ENCODE measurements at places on chromosomes 12 and 14.

DNA sequence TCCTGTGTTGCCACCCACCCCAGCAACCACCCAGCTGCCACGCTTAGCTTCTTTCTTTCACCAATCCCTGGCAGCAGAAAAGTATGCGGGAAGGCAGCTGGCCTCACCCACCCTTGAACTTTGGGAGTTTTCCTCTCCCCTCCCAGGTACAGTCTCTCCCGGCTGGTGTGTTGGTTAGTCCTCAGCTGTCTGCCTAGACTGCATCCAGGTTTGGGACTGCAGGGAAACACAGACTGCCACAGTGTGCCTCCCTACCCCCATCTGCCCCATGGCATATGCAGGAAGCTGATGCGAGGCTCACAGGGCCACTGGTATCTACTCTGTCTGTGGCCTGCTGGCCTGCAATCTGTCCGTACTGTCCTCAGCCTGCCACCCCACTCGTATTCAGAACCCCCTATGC is 2.1 kb downstream of the CD9 start:
- DNase-seq, result no peak

- DNase-seq, result no peak
Observed at GRCh38 chr14:88227693-88228092, 95.4 kb downstream of the KCNK10 start.

GRCh38 chr12:121114019-121114639 is 18.5 kb upstream of the P2RX7 start:
- DNase-seq, result no peak

DNA sequence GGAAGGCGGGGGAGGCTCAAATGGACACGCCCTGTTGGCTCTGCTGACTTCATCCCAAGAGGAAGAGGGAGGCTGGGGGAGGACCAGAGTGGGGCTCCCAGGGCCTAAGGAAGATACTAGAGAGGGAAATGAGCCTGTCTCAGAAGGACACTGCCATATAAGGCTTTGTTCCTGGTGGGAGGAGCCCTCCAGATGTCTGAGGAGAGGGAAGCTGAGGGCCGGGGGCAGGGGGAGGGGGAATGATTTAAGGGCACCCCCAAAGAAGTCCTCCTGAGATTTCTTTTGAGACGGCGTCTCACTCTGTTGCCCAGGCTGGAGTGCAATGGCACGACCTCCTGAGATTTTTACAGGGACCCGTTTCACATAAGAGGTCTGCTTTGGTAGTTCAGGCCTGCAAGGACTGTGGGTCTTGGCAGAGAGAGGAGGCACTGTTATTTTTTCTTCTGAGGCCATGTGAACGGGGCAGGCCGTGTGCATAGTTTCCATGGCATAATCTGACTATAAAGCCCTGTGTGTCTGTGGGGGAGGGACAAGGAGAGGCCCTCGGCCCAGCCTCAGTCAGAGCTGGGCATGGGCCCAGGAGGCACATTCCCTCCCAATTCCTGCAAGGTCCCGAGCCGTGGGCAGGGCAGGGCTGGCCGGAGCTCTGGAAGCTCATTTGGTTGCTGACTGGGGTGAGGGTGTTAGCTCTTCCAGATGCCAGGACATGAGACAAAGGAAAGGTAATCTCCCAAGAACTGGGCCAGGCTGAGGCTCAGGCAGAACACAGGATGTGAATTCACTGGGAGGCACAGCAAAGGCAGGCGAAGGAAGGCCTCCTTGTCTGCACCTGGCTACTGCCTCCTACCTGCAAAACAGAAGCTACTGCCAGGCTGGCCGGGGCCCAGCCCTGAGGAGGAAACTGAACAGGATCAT is 22.2 kb upstream of the PLEKHG3 start:
- DNase-seq, result peak; percentile 68

GRCh38 chr14:85402569-85403162 is 127.3 kb upstream of the FLRT2 start:
- DNase-seq, result no peak

DNA sequence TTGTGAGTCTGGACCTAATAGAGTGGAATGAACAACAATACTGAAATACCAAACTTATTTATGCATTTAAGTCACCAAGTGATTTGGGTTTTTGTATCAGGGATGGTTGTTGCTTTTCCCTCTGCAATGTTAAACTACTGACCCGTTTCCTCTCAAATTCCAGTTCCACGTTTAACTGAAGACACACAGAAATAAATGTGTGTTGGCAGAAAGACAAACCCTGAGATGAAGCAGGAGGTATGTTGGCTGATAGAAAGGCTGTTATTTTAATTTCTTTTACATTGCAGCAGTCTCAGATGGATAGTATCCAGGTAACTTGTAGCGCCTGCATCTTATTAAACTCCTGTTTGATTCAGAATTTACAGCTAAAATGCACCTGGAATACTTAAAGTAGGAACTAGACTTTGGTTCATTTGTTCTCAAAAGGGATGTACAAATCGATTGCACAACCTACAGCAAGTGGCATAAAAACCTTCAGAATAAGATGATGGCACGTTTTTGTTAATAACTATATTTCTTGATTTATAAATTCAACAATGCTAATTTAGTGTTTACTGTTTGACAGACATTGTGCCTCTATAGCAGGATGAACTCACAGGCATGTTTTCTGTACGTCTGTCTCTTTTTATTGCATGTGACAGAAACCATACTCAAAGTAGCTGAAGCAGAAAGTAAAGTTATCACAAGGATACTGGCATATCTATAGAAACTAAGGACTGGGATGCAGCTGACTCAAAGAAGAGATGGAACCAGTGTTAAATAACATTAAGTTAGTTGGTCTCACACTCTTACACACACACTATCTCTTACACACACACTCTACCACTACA is 405.7 kb downstream of the ZFP36L1 start:
- no peak for DNase-seq

- no peak for DNase-seq
Observed at GRCh38 chr12:109720152-109720856, 6.7 kb downstream of the FAM222A start.

- no peak for DNase-seq
Observed at GRCh38 chr12:28017873-28018255, 45.3 kb upstream of the PTHLH start.

- no peak for DNase-seq
Observed at GRCh38 chr12:57613427-57614109, 2.3 kb downstream of the ARHGEF25 start.

DNA sequence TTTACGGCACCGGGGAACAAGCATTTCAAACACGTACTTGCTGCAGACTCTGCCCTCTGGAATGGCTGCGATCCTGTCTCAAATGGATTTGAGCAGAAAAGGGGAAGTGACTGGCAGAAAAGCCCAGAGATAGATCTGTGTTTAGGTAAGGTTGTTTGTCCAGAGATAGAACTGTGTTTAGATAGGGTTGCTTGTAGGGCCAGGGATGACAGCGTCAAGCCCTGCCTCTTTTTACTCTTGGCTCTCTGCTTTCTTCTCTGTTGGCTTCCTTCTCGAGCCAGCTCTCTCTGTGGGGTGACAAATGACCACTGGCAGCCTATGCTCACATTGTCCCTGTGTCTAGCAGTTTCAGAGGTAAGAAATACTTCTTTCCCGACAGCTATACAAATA is 11.4 kb downstream of the DGLUCY start:
- DNase-seq, result no peak

GRCh38 chr12:116525418-116526001 is 33.7 kb upstream of the MAP1LC3B2 start:
- DNase-seq, result peak; percentile 74

DNA sequence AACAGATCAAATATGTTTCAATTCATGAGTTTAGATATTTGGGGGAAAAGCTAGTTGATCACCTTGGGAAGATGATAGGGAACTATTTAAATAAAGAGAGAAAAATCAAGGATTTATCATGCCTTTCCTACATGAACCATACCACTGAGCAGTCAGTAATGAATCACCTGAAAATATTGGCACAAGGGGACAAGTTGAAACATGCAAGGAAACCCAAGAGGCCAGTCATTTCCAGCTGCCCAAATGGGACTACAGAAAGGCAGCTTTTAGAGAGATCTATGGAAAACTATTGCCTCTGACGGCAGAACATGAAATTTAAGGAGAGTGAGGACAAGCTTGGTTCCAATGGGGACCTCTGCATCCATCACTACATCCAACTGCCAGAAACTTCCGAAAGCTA is 14.1 kb upstream of the ETV6 start:
- DNase-seq, result no peak

DNA sequence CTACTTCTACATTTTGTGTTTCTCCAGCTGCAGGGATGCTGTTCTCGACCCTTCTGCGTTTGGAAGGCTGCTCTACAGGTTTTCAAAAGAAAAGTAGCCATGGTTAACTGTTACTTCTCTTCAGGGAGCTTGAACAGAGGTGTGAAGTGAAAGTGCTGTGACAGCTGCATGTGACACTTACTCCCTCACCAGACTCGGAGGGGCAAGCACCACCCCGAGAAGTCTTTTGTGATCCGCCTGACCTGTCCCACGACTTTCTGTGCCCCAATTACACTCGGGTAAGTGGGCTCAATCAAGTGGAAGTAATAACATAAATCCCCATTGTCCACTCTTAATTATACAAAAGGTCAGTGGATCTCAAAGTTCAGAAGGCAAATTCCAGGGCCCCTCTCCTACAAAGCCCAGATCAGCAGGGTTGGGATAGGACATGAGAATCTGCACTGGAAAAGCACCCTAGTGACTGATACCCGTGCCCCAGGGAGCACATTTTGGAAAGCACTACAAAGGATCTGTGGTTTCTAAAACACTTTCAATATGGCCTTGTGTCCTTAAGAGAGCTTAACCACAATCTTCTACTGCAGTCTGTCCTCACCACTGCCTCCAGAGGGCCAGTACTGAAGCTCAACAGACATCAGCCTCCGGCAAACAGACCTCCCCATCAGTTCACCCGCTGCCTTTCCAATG is 11.5 kb downstream of the FICD start:
- no peak for DNase-seq

- DNase-seq, result no peak
Observed at GRCh38 chr12:61290473-61290872, 969.7 kb upstream of the USP15 start.

GRCh38 chr14:64871344-64871743 is 8.4 kb downstream of the SPTB start:
- DNase-seq, result no peak

GRCh38 chr12:98416845-98417244 is 98.5 kb upstream of the TMPO start:
- peak; percentile 39 for DNase-seq

DNA sequence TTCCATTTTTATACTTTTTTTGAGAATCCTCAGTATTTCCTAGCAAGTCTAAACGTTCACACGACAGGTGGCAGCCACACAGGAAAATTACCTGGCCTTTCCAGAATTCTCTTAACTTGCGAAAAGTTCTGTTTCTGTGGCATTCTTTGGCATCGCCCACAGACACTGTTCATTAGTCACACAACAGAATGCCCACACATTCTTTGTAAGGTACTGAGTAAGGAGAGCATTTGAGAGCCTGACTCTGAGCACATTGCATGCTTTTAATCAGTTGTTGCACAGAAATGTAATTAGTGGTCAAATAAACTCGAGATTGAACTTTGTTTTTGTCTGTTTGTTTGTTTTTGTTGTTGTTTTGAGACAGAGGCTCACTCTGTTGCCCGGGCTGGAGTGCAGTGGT is 52.4 kb downstream of the LMNTD1 start:
- no peak for DNase-seq

GRCh38 chr14:94029265-94029664 is 3.1 kb downstream of the OTUB2 start:
- no peak for DNase-seq

DNA sequence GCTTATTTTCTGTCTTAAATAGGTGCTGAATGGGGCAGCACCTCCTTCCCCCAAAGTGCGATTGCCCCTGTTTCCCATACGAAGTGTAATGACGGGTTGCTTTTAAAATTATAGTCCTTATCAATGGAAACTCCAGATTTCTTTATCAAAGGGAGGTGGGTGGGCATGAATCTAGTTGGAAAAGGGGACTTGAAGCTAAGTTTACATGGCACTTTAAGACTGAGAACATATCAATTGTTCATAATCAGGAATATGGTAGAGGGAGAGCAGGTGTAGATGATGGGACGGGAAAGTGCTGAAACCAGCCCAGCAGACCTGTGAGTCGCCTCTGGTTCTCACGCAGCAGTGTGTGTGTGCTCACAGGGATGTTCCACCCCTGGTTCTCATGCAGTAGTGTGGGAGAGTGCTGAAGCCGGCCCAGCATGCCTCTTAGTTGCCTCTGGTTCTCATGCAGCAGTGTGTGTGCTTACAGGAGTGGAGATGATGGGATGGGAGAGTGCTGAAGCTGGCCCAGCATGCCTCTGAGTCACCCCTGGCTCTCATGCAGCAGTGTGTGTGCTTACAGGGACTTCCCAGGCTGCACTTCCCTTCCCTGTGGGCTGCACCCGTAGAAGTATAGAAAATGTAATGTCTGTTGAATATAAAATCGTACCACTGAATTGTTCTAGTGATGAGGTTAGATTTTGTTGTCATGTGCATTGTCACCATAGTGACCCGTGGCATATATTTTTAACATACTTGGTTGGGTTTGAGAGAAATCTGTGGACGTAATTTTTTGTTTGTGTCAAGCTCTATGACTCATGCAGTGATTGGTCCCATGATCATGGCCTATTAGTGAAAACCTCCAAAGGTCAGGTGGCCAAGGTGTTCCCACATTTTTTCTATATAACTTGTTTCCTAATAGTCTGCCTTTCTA is 51.6 kb downstream of the GPATCH2L start:
- peak; percentile 87 for DNase-seq

DNA sequence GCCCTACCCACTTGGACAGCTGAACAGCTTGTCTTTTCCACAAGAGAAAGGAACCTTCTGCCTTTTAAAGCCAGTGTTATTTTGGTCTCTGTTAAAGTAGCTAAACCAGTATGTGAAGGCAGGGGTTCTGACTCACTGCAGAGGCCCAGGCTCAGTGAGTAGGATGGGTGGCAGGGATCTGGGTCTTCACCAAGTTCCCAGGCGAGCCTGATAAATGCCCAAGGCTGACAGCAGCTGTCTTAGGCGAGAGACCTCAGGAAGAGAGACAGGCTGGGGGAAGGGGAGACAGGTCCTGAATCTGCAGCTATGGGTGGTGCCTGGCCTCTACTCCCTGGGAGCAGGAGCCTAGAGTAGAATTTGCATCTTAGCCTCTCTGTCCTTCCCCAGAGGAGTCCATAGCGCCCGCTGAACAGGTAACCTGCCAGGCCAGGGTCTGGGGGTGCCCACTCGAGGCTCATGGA is 18.1 kb upstream of the KIF26A start:
- no peak for DNase-seq

DNA sequence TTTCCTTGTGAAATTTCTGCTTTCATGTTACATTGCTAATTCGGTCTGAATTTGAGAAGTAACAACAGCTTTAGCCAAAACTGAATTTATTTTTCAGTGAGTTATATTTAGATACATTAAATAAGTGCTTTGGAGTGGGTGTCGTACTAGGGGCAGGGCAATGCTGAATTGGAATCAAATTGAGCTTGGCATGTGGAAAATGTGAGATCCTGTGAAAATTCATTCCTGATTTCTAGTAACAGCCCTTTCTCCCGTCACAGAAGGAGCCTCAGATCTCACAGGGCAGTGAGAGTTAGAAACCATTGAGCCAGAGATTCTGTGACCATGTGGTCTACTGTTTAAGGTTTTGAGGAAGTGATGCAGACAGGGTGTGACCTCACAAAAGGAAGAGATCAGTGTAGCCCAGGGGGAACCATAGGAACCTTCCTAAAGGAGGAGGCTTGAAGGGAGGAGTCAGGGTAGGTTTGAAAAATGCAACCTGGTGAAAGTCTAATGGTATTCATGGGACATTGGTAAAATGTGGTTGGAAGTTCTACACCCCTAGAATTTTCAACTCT is 1136.8 kb downstream of the AACS start:
- no peak for DNase-seq

- DNase-seq, result no peak
Observed at GRCh38 chr14:88424573-88424972, 39.1 kb downstream of the SPATA7 start.

- peak; percentile 45 for DNase-seq
Observed at GRCh38 chr12:43957732-43958372, 122.0 kb downstream of the TMEM117 start.

- DNase-seq, result peak; percentile 55
Observed at GRCh38 chr12:45130881-45131281, 80.0 kb upstream of the DBX2 start.

Measured in Caki2 (cell line).